ENCODE measurements at places on chromosomes 11 and 22. TPM values are rescaled to one million over a fixed set of nuclear protein-coding genes. Genes with fewer than 3 reads are reported as not detected.

DNA sequence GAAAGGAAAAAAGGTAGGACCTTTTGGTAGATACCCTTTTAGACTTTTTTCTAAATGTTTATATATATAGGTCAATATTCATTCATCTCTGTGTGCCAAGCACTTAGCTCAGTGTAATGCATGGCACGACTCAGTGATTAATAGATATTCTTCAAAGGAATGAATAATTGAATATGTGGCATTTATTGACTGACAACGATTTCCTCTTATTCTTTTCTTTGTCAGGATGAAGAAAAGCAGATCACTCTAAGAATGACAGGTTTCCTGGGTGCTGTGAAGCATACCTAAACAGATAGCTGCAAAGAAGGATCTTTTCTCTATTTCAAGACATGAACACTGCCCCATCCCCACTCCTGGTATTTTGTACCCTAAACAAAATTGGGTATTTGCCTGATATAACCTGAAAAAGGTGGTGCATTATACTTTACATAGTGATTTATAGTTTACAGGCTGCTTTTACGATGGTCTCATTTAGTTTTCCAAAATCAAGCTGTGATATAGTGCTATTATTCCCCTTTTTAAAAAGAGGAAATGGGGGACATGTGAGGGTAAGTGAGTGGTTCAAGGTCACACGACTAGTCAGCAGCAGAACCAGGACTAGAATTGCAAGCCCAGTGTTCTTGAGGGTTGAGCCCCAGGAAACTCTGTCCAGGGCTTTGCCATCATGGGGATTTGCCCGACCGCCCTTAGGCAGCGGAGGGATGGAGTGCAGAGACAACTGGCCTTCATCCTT, 32.9 kb upstream of the CLMP start:
- H3K36me3 ChIP-seq, result no peaks in the 10 kb centered on the region
- H3K4me1 ChIP-seq, result no peaks in the 10 kb centered on the region
- H3K27ac ChIP-seq, result no peak overlapping the region
- no peaks in the 10 kb centered on the region for H3K27me3 ChIP-seq
- no peak for DNase-seq

DNA sequence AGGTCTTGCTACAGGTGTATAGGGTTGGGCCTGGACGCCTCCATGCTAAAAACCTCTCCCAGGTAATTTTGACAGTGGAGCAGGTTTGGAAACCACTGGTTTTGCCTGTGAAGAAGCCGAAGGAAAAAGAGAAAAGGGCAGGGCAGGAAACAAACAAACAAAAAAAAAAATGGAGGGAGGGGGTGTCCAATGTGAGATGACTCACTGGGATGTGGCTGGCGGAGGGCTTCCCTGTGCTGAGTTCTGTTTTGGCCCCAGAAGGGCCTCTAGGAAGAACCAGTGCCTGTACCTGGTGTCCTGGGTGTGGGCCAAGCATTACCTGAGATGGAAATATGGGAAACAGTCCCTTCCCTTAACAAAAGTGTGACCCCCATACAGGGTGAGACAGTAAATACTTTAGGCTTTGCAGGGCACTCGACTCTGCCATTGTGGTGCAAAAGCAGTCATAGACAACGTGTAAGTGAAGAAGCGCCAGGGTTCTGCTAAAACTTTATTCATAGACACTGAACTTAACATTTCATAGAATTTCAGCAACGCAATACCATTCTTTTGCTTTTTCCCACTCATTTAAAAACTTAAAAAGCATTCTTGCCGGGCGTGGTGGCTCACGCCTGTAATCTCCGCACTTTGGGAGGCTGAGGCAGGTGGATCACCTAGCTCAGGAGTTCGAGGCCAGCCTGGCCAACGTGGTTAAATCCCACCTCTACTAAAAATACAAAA, 9.5 kb upstream of the DGKZ start:
- peak overlapping the region; percentile 78 for H3K27ac ChIP-seq
- peaks cover 11% of the 10 kb centered on the region for H3K27me3 ChIP-seq
- no peak overlapping the region for H3K4me3 ChIP-seq
- H3K36me3 ChIP-seq, result no peaks in the 10 kb centered on the region
- DNase-seq, result no peak

- H3K36me3 ChIP-seq, result no peaks in the 10 kb centered on the region
- no peak for DNase-seq
- H3K4me1 ChIP-seq, result peaks cover 23% of the 10 kb centered on the region
Measured at GRCh38 chr11:12845739-12846358, 163.3 kb upstream of the RASSF10 start.

GRCh38 chr11:92744929-92745585, 224.4 kb upstream of the MTNR1B start:
- H3K4me3 ChIP-seq, result no peak overlapping the region
- no peaks in the 10 kb centered on the region for H3K4me1 ChIP-seq
- H3K27ac ChIP-seq, result no peak overlapping the region
- no peak for DNase-seq
- no peaks in the 10 kb centered on the region for H3K36me3 ChIP-seq

DNA sequence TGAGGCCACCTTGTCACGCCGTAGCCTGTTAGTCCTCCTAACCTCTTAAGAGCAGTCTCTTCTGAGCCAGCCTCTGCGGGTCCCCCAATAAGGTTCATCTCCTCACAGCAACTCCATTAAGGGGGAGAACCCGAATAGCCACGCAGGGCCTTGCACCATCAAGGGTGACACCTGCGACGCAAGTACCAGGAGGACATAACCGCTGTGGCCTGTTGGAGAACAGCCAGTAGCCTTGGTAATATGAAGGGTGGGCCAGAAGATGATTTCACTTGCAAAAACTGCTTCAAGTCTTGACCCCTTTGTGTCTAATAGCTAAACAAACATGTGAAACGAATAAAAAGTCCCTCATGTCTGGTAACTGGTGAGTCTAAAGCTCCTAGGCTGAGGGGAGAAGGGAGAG, 14.8 kb downstream of the ARFGAP2 start:
- H3K36me3 ChIP-seq, result peaks cover 58% of the 10 kb centered on the region
- no peak overlapping the region for H3K27ac ChIP-seq
- H3K4me1 ChIP-seq, result no peaks in the 10 kb centered on the region

- H3K36me3 ChIP-seq, result peaks cover 8% of the 10 kb centered on the region
- DNase-seq, result no peak
- no peaks in the 10 kb centered on the region for H3K27me3 ChIP-seq
Measured at GRCh38 chr11:95991545-95991944, 67.6 kb upstream of the MTMR2 start.

- H3K4me3 ChIP-seq, result no peak overlapping the region
- no peak for DNase-seq
- H3K27me3 ChIP-seq, result peaks cover 86% of the 10 kb centered on the region
- no peaks in the 10 kb centered on the region for H3K4me1 ChIP-seq
- H3K36me3 ChIP-seq, result no peaks in the 10 kb centered on the region
Measured at GRCh38 chr22:37330200-37331033, 48.1 kb downstream of the CYTH4 start.

- peaks cover 5% of the 10 kb centered on the region for H3K36me3 ChIP-seq
- H3K4me1 ChIP-seq, result peaks cover 51% of the 10 kb centered on the region
- H3K27me3 ChIP-seq, result no peaks in the 10 kb centered on the region
- peak overlapping the region; percentile 80 for H3K27ac ChIP-seq
- H3K4me3 ChIP-seq, result peak overlapping the region; percentile 94
- peak; percentile 51 for DNase-seq
Measured at GRCh38 chr22:20080776-20081654, 974 bp downstream of the DGCR8 start.

DNA sequence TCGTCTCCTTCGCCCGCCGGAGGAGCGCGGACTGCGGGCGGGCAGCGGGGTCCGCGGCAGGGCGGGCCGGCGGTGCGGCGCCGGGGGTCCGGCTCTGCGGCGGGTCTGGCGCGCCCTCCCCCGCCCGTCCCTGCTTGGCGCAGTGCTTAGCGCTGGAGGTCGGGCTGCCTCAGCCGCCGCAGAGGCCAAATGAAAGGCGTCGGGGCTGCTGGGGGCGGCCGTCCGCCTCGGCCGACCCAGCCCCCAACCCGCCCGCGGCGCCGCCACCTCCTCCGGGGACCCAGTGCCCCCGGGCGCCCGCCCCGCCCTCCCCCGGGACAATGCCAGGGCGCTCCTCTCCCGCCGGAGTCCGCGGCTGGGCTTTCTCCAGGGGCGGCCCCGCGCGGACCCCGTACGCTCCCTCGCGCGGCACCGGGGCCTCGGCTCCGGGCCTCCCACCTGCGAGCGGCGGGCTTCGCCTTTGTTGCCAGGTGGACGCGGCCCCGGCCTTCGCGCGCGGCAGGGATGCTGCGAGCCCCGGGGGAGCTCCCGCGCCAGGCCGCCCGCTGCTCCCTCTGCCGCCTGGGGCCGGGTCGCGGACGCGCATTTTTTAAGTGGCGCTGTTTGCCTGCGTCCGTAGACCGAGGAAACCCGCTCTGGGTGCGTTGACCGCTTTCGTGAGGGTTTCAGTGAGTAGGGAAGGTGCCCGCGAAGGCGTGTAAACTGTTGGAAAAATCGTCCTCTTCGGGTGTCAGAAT, 583 bp downstream of the APLP2 start:
- no peaks in the 10 kb centered on the region for H3K36me3 ChIP-seq
- no peaks in the 10 kb centered on the region for H3K27me3 ChIP-seq
- peak overlapping the region; percentile 95 for H3K27ac ChIP-seq
- H3K4me3 ChIP-seq, result peak overlapping the region; percentile 78
- H3K4me1 ChIP-seq, result peaks cover 41% of the 10 kb centered on the region

DNA sequence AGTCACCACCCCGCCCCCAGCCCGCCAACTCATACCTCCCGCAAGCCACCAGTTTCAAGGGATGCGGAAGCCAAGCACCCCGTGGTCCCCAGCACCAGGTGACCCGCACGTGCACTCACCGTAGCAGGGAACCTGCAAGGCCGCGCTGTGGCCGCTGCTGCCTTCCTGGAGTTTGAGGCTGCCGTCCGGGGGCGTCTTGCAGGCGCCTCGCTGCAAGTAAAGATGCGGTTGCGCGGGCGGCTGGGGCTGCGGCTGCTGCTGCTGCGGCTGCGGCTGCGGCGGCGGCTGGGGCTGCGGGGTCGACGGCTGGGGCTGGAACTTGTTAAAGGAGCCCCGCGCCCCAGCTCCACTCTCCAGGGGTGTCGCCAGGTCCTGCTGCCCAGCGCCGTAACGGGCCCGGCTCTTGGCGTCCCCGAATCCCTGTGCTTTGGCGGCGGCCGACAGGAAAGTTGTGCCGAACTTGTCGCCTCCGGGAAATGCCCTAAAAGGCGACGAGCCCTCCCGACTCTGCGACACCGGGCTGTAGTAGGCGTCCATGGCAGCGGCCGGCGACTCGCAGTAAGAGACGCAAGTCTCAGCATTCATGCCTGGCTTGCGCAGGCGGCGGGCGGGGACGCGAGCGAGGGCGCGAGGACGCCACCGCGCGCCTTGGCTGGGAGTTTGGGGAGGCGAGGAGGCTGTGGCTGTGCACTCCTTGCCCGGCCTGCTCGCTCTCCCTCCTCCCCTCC, at the start of gene ALX4:
ALX4 (minus strand) TSS at position 662 of the 728 bp plus-strand sequence; CDS start at position 585, 77 bp downstream.
- no peaks in the 10 kb centered on the region for H3K36me3 ChIP-seq
- DNase-seq, result no peak
- H3K4me1 ChIP-seq, result peaks cover 24% of the 10 kb centered on the region
- H3K4me3 ChIP-seq, result peak within 1 kb of the TSS; percentile 31
- H3K27ac ChIP-seq, result no peak within 1 kb of the TSS

GRCh38 chr11:64893194-64894069, 15.0 kb upstream of the EHD1 start:
- peaks cover 10% of the 10 kb centered on the region for H3K4me1 ChIP-seq
- no peak for DNase-seq
- no peak overlapping the region for H3K27ac ChIP-seq
- no peak overlapping the region for H3K4me3 ChIP-seq

DNA sequence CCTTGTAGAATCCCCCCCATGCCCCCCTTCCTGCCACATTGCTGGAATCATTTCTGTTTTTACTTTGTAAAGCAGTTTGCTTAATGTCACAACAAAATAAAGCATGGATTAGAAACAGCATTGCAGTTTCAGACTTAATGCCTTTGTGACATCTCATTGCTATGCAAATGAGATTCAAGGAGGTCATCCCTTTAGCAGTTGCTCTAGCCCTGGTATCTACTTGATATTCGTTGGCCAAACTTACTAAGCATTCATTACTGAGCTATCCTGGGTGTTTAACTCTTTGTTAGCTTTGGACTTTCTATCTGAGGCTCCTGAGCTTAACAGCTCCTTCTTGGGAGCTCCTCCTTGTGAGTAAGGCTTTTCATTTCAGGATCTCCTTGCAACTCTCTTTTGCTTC, 16.3 kb downstream of the FAT3 start:
- H3K36me3 ChIP-seq, result no peaks in the 10 kb centered on the region
- no peak overlapping the region for H3K4me3 ChIP-seq
- no peak overlapping the region for H3K27ac ChIP-seq
- H3K4me1 ChIP-seq, result no peaks in the 10 kb centered on the region
- no peaks in the 10 kb centered on the region for H3K27me3 ChIP-seq
- no peak for DNase-seq

DNA sequence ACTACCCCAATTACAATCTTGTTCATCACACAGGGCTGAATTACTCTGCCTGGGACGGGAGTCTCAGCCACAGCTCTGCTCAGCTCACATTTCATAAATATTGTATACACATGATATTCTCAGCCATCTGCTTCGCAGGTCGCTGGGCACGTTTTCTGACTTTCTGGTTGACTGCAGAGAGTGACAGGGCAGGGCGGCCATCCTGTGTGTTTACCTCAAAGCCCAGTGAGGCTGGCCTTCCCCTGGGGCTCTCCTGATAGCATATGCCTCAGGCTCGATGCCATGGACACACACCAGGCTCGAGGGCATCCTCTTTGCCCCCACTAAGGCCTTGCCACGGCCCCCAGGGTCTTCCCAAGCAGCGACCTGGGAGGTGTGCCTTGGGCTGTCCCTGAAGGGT, 345.0 kb downstream of the CADM1 start:
- H3K4me3 ChIP-seq, result no peak overlapping the region

- no peak overlapping the region for H3K4me3 ChIP-seq
- DNase-seq, result peak; percentile 69
- H3K27ac ChIP-seq, result peak overlapping the region; percentile 77
- no peaks in the 10 kb centered on the region for H3K36me3 ChIP-seq
- no peaks in the 10 kb centered on the region for H3K27me3 ChIP-seq
Measured at GRCh38 chr22:17243524-17243923, 24.3 kb upstream of the ADA2 start.

DNA sequence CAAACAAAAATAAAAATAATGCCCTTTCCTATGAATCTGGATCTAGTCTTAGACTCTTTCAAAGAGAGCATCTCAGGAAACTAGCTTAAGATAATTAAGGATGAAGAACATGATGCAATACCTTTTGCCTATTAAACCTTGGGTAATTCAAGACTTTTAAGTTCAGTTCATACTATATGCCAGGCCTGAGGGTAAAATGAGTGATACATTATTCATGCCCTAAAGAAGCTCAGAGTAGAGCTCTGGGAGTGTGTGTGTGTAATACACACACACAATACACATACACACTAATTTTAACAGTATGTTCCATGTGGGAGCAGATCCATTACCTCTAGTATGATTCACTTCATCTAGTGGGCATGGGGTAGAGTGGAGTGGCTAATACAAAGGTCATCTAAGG, 651.4 kb upstream of the CHORDC1 start:
- H3K27ac ChIP-seq, result no peak overlapping the region
- H3K4me3 ChIP-seq, result no peak overlapping the region
- no peaks in the 10 kb centered on the region for H3K4me1 ChIP-seq
- no peaks in the 10 kb centered on the region for H3K36me3 ChIP-seq

- no peaks in the 10 kb centered on the region for H3K36me3 ChIP-seq
- no peak overlapping the region for H3K27ac ChIP-seq
- no peaks in the 10 kb centered on the region for H3K27me3 ChIP-seq
- DNase-seq, result no peak
Measured at GRCh38 chr11:103648054-103648453, 388.4 kb upstream of the DDI1 start.

The FGF4 gene
- not detected for total RNA-seq

The YPEL4 gene
- total RNA-seq, result 3.1 TPM

The TMPRSS13 gene
- total RNA-seq, result 7.0 TPM

The PKP3 gene
- 23.1 TPM for total RNA-seq

The PLA2G3 gene
- 5.0 TPM for total RNA-seq

The PIH1D2 gene
- 6.4 TPM for total RNA-seq

The SEZ6L gene
- 0.24 TPM for total RNA-seq

The P2RY2 gene
- 6.5 TPM for total RNA-seq

The HPX gene
- total RNA-seq, result 1.7 TPM

Data from lower lobe of right lung (tissue), 2 donors.